ENCODE measurements at places on chromosomes 5 and 9.

DNA sequence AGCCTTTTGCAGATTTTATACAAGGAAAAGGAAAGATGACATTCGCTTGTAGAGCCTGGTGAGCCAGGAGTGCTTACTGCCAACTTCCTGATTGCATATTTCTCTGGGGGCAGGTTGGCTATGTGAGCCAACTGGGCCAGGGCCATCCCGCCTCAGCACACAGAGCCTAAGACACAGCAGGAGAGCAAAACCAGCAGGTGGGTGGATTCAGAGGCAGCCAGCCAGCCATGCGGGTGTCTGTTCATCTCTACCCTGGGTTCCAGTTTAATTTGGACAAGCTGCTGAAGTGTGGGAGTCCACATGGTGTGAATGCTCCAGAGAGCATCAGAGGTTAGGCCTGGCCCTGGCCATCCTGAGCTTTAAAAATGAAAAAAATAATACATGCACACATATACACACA lies 291.4 kb downstream of the ARHGEF28 start:
- DNase-seq = no peak

- peak; percentile 75 for DNase-seq
Measured at GRCh38 chr9:131405428-131405827, 11.5 kb downstream of the PRRC2B start.

DNA sequence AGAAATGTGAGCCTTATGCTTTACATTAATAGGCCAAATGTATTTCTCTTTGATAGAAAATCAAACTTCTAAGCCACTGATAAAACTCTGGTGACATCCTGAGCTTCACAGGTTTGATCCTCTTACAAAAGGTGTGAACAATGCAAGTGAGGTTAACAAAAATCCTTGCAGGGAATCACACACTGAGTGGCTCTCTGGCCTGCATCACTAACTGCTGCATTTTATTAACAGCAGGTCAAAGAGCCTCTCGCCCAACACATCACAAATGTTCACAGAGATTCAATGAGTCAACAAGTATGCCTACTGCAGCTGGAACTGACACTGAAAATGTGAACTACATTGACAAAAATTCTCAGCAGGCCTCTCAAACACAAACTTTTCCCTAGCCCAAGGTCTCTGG lies 122.3 kb downstream of the SEMA5A start:
- DNase-seq = peak; percentile 69

- peak; percentile 0 for DNase-seq
Measured at GRCh38 chr5:27020973-27021372, 17.4 kb downstream of the CDH9 start.

DNA sequence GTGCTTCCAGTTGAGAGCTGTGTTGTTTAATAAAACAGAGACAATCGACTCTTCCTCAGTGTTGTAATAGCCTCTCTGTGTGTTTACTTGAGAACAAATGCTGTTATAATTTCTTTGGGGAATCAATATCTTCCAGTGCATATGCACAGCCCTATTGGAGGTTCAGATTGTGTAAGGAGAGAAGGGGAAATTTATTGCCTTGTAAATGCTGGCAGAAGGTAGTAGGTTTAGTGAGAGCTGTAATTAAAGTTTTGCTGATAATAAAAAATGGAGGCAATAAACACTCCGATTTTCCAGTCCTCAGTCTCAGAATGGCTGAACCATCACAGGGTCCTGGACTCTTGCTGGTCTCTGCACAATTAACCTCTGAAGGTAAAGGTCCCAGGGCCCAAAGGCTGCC lies 128.3 kb downstream of the C5orf15 start:
- no peak for DNase-seq

DNA sequence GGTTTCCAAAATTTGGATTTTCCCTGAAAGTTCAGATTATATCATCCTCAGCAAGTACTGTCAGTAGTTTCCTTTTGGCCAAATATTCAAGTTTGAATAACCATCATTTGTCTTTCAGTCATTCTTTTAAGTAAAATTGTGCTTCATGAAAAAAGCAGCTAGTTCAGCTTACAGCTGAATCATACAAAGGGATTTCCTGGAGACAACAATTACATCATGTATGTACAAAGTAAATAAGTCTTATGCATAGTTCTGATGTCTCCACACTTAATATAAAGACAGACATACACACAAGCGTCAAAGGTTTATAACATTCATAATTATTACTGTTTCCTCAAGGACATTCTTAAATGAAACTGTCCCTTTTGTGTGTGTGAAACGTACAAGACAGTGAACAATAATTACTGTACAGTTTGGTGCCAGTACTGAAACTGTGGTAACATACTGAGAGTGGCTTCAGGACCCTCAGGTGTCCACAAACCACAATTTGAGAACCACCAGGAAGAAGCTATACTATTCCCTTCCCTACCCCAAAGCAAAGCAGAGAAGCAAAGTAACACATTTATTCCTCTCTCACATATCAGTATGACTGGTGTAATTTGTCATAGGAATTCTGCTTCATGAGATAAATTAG lies 746.6 kb downstream of the TAF11L14 start:
- DNase-seq = no peak

- no peak for DNase-seq
Measured at GRCh38 chr5:12793373-12793772, 889.1 kb upstream of the CTNND2 start.

DNA sequence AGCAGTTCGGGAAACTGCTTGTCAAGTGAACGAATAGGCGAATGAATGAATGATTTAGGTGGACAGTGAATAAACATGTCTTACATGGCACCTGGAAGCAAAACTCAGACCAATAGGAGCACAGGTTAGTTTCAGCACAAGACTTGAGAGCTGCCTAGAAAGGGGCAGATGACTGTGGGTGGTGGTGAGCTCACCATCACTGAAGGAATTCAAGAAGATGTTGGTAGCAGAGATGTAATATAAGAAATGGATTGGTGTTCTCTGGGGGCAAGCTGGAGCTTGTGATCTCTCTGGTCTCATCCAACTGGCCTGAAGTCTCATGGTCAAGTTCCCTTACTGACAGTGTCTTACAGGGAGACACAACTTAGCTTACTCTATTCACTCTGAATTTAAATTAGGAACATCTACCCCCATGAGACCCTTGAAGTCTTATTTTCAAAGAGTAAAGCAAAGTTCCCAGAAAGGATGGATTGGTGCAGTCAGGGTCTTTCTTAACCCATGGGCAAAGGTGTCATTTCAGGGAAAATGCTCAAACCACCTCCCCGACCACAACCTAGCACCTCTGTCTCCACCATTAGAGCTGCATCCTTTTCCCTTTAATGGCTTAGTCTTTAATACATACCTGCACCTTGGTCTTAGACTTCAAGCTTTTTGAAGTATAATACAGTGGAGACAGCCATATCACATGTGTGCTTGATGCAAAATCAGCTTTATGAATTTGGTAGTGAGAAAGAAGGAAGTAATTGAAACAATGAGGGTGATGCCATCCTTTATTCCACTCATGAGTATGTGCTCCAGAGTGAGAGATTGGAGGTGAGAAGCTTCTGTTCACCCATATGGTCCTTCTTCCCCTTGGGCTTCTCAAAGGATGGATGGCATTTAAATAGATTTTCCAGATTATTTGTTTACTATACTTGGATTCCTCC lies 5.1 kb downstream of the LCP2 start:
- no peak for DNase-seq
